A549 treated with Hydrocortisone at 1 μM for 4 hours (cell line): ENCODE measurements at places on chromosomes 5 and 9. TPM values are rescaled to one million over a fixed set of nuclear protein-coding genes. Genes with fewer than 3 reads are reported as not detected.

The ARHGEF37 gene
- 1.9 to 2.8 TPM (median 2.5 TPM) in 5 replicates for total RNA-seq

The PSD2 gene
- 0.02 to 0.03 TPM (median 0.03 TPM) in 3 of 5 replicates, not detected in the others for total RNA-seq

The RNF183 gene
- not detected in 5 replicates for total RNA-seq

The CCIN gene
- total RNA-seq, result 0.06 TPM in 1 of 5 replicates, not detected in the others

The CAVIN4 gene
- total RNA-seq, result 0.29 to 0.53 TPM (median 0.46 TPM) in 5 replicates

The TLX3 gene
- not detected in 5 replicates for total RNA-seq

The AQP3 gene
- 21.0 to 24.9 TPM (median 23.2 TPM) in 5 replicates for total RNA-seq

The SHISAL2B gene
- total RNA-seq, result not detected in 5 replicates

The BTNL3 gene
- not detected in 5 replicates for total RNA-seq

The GAPVD1 gene
- 11.4 to 19.4 TPM (median 15.7 TPM) in 5 replicates for total RNA-seq

The PCDHGA7 gene
- total RNA-seq, result 0.57 to 1.2 TPM (median 0.76 TPM) in 5 replicates

The PLPP1 gene
- 29.9 to 39.8 TPM (median 35.5 TPM) in 5 replicates for total RNA-seq

The SLC34A1 gene
- not detected in 5 replicates for total RNA-seq

The ADAMTSL1 gene
- 0.03 to 0.11 TPM (median 0.07 TPM) in 5 replicates for total RNA-seq

The F12 gene
- total RNA-seq, result 14.2 to 24.1 TPM (median 22.1 TPM) in 5 replicates

The ZDHHC11 gene
- total RNA-seq, result 14.1 to 16.5 TPM (median 16.0 TPM) in 5 replicates

The CCDC192 gene
- total RNA-seq, result not detected in 5 replicates

The TPM2 gene
- 626 to 688 TPM (median 676 TPM) in 5 replicates for total RNA-seq
